ENCODE measurements at places on chromosomes 7 and 10. TPM values are rescaled to one million over a fixed set of nuclear protein-coding genes. Genes with fewer than 3 reads are reported as not detected.

GRCh38 chr7:135209225-135209834 lies 2.0 kb downstream of the WDR91 start:
- no peak for DNase-seq

DNA sequence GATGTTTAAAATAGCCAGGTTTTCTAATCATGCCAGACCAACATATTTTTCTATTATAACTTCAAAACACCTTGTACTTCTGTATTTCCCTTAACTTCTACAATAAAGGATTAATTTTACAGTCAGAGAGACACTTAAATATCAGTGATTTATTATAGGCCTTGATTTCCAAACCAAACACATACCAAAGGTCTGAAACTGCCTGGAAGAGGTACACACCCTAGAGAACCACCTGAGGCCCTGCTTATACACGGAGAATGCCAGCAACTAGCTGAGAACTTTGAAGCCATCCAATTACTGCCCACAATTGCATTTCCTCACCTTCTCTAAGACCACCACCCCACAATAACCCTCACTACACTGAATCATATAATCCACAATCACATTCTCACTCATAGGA lies 4.9 kb downstream of the CCDC6 start:
- DNase-seq: no peak

DNA sequence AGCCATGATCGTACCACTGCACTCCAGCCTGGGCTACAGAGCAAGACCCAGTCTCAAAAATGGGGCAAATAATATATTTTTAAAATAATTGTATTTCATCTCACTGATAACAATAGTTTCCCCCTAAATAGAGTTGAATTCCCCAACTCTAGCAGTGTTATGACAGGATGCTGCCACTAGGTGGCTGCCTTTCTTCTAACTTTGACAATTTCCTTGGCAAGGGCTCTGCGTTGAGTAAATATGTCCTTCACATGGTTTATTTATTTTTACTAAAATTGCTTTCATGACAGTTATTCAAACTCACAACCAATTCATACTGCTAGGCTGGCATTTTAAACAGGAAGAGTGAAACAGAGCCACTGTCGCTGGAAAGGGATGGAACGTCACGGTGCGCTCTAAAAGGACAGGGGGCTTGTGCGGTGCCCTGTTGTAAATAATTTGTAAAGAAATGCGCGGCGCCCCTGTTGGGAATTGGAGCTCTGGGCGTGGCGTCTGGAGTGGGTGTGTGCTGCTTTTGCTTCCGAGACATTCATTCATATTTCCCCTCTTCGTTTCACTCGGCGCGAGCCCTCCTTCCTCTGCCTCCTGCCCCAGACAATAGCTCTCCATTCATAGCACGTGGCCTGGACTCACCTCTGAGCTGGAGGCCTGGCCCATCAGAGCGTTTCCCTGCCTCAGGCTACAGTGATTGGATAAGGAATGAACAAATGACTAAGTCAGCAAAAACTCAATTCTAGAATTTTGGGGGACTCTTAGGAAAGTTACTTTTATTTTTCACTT lies 20.5 kb upstream of the PITRM1 start:
- no peak for DNase-seq

DNA sequence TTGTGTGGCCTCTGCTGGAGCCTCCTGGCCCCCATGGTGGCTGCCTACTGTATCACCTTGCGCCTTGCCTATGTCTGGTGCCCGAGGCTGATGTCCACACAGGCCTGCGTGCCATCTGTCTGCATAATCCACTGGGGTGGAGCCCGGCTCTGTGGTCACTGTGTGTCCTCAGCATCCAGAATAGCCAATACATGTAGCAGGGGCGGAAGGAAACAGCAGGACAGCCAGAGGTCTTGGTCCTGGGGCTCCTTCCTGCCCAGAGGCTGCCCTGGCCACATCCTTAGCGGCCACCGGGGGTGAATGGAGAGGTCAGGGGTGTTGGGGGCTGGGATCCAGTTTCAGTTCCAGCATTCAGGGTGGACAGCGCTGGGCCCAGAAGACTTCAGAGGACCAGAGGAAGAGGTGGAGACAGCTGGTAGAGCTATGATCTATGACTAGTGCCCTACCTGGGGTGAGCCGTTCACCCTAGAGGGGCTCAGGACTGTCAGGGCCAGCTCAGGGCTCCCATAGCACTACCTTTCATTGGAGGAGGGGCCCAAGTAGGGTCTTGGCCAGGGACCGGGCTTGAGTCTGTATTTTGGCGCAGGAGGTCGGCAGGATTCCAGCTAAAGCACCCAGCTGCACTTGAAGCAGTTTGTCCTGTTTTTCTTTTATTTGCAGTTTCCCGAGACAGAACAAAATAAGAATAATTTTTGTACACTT lies 15.9 kb downstream of the YKT6 start:
- DNase-seq: no peak

HMX2 gene
- polyA plus RNA-seq: 1.6 TPM

DNA sequence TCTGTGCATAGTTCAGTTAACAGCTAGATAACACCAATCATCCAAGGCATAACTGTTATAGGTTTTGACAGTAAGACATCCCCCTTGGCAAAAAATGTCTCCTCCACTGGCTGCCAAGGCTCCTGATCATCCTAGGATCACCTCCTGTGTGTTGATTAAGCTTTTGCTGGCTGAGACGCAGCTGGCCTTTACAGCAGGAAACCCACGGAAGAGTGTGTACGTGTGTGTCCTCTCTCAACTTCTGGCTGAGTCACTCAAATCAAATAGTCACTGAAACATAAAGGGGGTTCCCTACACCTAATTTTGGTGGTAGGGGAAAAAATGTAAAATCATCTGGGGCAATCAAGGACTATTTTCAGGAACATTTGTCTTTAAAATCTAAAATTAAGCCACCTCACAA lies 208.8 kb downstream of the CTNNA3 start:
- no peak for DNase-seq

DNA sequence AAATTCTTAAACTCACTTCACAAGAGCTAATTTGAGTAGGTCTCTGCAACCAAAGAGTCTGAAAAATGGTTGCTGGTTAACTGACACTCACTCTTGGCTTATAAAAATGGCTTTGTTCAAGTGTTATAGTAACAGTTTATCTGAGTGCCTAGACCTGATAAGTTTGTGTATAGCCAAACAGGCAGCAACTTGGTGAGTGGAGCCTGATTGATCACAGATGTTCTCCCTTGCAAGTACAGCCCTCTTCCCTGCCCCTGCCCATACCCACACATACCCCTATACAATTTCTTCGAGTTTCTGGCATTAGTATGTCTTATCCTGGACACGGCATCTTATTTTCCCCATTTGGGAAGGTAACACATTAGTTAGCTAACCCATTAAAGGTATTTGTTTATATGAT lies 149.5 kb downstream of the SLC16A9 start:
- no peak for DNase-seq

DNA sequence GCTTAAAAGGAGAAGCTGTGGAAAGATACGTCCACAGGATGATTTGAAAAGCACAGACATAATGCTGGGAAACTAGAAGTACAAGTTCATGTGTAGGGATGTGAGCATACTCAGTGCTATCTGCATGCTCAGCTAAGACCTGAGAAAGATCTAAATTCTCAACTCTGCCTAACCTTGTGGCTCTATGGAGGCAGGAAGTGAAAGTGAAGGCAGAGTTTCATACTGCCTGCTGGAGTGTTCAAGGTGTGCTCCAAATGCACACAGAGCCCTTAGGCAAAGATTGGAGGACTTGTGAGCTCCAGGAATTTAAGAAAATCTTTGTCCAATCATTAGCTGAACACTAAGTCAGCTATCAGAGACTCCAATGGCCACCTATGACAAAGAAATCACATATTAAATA lies 190.9 kb downstream of the RNLS start:
- DNase-seq: no peak

HABP2 gene
- polyA plus RNA-seq: 0.40 TPM

CHN2 gene
- polyA plus RNA-seq: 17.7 TPM

DNA sequence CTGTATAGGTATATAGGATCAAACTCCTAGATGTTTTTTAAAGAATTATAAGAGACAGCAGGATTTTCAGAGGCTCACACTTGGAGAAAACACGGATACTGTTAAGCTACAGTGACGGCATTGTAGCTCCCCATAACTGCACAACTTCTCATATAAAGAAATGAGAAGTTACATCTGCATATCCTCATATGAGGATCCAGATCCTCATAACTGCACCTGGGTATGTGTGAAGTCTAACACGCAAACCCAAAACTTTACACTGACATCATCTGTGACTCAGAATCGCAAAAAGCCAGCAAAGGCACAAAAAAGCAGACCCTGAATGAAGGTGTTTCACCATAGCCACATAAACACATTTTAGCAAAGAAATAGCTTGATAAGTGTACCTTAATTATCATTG lies 34.1 kb downstream of the NEBL start:
- no peak for DNase-seq

DNA sequence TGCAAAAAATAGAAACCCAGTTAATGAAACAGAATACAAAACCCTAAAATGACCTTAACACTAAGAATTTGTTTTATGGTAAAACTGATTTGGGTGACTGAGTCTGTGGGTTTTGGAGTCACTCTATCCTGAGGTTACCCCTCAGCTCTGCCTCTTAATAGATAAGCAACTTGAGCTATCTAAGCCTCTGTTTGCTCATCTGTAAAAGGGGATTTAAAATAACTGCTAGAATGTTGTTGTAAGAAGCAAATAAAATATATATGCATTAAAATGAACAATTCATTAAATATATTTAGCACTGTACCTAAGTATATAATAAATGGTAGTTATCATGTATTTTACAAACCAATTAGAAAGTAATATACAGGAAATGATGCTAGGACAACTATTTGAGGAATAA lies 115.4 kb downstream of the CABCOCO1 start:
- no peak for DNase-seq

LRRC4 gene
- polyA plus RNA-seq: 7.7 TPM

- no peak for DNase-seq
Observed at GRCh38 chr7:2608921-2609411, 22.8 kb upstream of the TTYH3 start.

WDR86 gene
- polyA plus RNA-seq: 49.5 TPM

GRCh38 chr10:50552771-50553535 lies 70.8 kb downstream of the SGMS1 start:
- DNase-seq: peak; percentile 68

DNA sequence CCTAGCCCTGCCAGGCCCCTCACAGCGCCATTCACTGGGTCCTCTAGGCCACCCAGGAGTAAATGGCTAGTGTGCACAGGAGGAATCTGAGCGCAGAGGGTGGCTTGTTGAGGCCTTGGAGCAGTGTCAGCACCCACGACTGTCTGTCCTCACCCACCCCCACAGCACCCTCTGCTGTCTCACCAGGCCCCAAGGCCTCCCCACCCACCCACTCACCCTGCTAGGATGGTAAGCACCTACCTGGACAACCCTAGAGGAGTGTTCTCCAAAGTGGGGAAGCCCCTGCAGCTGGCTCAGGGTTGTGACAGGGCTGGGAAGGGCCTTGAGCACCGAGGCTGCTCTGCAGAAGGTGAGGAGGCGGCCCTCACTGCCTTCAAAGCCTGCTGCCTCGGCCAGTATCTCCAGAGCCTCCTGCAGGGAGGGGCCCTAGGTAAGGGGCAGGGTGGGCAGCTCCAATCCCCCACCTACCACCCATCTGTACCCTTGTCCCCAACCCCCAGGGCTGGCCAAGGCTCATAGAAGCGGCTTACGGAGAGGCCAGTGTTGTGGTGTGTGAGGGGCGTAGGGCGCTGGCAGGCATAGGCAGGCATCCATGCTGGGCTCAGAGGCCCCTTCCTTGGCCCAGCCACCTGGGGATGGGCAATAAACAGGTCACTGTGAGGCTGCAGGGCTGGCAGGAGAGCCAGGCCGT lies 2.9 kb downstream of the POLM start:
- no peak for DNase-seq

PAX4 gene
- polyA plus RNA-seq: not detected

DNA sequence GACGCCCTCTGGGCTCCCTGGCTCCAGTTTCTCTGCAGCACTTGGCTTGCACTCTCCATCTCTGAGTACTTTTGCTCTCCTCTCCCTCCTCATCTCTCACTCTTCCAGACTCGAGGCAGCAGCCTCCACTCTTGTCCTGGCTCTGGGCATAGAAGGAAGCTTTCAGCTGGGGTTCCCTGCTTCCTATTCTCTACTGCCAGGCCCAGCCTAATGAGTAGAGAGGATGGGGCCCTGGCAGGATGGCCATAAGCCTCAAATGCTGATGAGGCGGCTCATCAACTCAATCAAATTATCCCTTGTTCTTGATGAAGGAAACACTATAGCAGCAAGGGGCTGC lies 55.8 kb downstream of the NEURL1 start:
- DNase-seq: no peak

DNA sequence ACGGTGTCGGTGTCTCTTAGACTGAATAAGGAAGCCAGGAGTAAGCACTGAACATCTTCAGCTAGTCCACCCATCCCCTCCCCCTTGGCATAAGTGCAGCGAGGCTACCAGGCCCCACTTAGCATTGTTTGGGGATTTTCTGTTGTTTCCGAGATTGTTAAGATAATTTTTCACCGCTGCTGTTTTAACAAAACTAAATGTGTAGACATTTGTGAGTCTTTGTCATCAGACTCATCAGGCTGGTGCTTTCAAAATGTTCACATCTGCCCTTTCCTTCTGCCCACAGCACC lies 21.0 kb upstream of the GOT1 start:
- no peak for DNase-seq

DNA sequence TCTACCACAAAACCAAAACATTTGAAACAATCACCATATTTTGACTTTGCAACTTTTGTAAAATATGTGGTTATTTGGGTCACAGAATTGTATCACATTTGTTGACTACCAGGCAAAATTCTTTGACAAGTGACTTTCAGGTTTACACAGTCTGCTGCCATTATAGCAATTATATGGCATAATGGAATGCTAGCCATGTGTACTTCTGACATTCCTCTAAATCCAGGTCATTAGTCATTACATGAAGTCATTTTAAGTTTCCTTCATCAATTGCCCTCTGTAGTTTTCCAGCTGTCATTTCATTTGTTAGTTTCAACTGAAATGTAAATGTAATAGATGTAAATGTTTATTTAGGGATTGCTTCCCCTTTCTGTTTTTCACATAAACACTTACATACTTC lies 137.5 kb downstream of the IMMP2L start:
- no peak for DNase-seq

DNA sequence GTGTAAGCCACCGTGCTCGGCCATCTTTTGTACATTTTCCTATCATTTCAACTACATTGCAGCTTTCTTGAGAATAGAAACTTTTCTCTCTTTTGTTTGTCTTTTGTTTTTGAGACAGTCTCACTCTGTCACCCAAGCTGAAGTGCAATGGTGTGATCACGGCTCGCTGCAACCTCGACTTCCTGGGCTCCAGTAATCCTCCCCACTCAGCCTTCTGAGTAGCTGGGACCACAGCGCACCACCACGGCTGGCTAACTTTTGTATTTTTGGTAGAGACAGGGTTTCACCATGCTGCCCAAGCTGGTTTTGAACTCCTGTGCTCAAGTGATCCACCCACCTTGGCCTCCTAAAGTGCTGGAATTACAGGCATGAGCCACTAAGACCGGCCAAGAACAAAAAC lies 31.3 kb upstream of the DAGLB start:
- no peak for DNase-seq

- no peak for DNase-seq
Observed at GRCh38 chr10:65518379-65518778, 1407.5 kb upstream of the LRRTM3 start.

PLAU gene
- polyA plus RNA-seq: 17.6 TPM

GRCh38 chr7:68014031-68014736 lies 1017.6 kb downstream of the TYW1 start:
- DNase-seq: peak; percentile 27

GRCh38 chr7:98130959-98131358 lies 24.3 kb downstream of the LMTK2 start:
- DNase-seq: no peak
